ENCODE measurements at places on chromosomes 11 and 22.

GRCh38 chr22:49299821-49300231 is 527.8 kb downstream of the BRD1 start:
- ATAC-seq: no peak

DNA sequence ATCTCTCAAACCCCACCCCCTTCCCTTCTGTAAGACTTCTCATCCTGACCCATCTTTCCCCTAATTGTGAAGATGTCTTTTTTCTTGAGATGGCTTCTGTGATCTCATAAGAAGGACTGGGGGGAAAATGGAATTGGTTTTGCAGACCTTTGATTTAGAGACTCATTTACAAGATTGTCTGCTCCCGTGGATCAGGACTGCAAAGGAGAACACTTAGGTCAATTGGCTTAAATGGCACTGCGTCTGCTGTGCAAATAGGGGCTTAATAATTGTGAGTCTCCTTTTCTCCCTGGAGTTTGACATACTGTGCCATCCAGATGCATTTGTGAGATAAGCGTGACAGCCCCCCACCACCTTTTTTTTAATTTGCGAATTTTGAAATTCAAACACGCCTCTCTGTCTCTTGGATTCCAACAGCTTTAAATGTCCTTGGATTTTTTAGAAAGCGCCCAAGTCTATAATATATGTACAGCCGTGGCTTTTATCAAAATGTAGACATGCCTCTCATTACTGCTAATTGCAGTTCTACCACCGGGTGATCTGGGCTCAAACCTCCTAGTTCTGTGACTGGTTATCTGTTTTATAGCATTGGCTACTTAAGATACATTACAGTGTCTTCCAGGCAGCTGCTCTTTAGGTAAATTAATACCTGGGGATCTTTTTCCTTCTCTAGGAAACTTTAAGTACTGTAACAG is 150.0 kb downstream of the DBX1 start:
- no peak for ATAC-seq

DNA sequence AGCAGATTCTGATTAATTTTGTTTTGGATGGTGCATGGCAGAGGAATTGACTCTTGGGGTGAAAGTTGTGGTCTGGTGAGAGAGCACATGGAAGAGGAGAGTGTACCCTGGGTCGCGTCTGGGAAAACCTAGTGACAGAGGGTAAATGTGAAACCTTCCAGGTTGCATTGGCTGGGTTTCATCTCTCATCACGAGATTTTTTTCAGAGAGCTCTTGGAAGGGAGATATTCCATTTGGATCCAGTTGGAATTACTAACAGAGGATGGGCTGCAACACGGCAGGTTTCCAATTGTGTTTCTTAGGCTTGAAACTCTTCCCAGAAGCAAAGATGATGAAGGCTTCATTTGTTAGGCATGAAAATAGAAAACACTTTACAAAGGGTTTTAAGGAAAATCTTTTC is 109.7 kb upstream of the MTMR2 start:
- ATAC-seq: no peak

DNA sequence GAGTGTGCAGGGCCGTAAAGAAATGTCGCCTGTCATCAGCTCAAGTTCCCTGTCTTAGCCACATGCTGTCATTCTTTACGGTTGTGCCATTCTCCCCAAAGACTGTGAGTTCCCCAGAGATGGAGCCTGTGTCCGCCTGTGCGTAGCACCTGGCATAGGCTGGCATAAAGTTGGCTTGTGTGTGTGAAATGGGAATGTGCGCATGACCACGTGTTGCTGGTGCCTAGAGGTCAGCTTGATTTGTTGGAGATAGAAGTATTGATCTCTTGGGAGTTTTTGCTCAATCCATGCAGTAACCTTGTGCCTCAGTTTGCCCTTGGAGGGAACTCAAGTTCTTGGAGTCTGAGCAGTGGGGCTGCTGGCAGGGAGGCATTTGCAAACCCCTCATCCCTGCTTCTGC is 9.4 kb downstream of the CHADL start:
- ATAC-seq: no peak

GRCh38 chr11:38510041-38510440 is 1912.0 kb upstream of the RAG2 start:
- no peak for ATAC-seq

DNA sequence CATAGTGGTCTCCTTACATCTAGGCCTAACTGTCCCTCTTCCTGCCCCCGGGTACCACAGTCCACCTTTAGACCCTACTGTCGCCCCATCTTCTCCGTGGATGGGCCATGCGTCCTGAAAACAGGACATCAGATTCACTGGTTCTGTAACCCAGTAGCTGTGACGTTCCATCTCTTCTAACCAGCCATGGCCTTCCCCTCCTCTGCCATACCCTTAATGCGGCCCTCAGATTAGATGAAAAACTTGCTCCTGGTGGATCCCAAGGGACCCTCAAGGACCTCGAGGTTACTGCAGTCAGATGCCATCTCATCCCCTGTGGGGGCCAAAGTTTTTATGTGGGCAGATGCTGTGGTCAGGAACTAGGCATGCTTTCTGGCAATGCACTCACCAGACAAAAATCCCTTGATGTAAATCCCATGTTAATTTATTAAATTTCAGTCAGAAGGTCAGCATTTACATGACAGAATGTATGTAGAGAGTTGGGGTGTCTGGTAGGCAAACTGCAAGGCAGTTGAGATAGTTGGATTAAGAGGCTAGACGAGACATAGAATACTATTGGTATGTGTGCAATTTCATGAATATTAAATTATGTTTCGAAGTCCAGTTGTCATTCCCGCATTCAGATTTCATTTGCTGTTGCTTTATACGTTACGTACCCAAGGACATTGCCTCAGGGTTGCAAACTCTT is 64.3 kb downstream of the WNT11 start:
- ATAC-seq: no peak

GRCh38 chr22:17743661-17744411 is 30.4 kb downstream of the BID start:
- ATAC-seq: peak; percentile 13

DNA sequence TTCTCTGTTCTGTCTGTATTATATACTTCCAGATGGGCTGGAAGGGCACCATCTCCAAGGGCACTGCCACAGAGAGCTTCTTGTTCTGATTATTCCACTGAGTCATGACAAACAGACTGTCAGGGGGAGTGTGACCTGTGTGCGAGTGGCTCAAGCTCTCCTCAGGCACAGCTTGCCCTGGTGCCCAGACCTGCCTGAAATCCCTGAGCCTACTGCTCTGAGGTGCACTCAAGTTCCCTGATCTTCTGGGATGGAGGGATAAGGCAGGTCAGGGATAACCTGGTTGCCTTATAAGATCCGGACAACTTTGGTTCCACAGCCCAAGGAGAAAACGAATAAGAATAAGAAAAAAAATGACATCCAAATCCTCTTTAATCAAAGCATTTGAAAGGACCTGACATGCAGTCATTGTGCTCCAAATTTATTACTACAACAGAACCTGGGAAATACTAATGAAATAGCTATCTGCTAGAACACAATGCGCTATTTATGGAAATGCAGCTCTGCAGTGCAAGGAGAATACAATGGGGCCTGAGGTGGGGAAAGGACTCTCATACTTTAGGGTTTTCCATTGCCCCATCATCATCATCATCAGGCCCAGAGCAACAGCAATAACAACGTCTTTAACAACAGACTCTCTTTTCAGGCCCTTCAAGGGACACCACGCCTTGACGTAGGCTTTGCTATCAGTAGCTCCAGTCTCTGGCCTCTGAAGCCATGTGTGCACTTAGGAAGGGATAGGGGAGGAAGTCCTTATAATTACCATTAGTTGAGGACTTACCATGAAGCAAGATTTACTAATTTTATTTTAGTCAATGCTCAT is 217.1 kb upstream of the KIRREL3 start:
- no peak for ATAC-seq

GRCh38 chr11:10319702-10320558 is 15.1 kb downstream of the ADM start:
- no peak for ATAC-seq

DNA sequence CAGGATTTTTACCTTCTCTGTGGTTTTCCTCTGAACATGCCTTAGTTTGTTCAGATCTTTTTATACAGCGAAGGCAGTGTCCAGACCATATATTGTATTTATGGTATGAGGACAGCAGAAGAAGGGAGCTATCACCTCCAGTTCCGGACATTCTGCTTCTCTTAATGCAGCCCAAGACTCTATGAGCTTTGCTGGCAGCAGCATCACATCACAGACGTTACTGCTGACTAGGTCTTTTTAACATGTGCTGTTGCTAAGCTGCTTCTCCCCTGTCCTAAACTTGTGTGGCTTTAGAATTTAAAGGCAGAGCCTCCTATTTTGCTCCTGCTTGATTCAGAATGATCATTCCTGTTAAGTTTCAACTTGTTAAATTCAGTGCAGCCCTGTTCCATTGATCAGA is 13.4 kb downstream of the MICAL2 start:
- no peak for ATAC-seq

- ATAC-seq: no peak
Observed at GRCh38 chr22:34761111-34761510, 304.8 kb upstream of the ISX start.

- ATAC-seq: no peak
Observed at GRCh38 chr22:46323162-46323561, 12.4 kb upstream of the TRMU start.

- ATAC-seq: no peak
Observed at GRCh38 chr11:3866836-3867208, 11.4 kb downstream of the STIM1 start.

DNA sequence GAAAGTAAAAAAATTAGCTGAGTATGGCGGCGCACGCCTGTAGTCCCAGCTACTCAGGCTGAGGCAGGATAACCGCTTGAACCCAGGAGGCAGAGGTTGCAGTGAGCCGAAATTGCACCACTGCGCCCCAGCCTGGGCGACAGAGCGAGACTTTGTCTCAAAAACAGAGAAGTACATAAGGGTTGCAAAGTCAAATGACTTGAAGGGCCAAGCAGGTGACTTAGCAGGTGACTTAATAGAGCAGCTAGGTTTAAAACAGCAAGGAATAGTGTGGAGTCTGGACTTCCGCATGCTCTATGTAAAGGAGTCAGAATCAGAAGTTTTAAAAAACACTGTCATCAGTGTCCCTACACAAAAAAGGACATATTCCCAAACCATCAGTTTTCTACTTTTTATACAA is 31.7 kb downstream of the EP300 start:
- no peak for ATAC-seq

DNA sequence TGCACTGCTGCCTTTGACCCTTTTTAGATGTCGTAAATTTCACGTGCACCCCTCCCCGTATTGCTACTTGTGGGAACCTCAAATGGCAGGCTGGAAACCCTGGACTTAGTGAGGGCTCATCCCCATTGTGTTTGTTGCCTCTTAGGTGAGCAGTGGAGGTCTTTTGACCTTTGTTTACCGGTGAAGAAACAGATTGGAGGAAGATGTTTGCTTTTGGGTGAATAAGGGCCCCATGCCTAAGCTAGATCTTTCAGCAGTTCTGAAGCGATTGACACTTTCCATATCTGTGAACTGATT is 782 bp downstream of the SMARCB1 start:
- no peak for ATAC-seq

- ATAC-seq: no peak
Observed at GRCh38 chr11:133508468-133508867, 23.8 kb downstream of the OPCML start.

DNA sequence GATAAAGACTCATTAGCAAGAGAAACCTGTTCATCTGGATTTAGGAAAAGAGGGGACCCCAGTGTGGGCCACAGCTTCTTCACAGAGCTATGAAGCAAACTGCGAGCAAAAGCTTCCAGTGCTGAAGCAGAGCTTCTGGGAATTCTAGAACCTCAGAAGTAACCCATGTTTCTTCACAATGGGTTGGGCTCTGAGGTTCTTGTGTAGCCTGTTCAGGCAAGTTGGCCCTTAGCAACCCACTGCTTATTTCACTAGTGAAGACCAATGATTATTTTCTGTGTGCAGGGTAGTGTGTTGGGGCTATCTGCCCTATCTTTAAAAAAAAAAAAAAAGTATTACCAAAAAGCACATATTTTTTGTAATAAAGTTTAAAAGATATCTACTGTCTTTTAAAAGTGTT is at the start of gene ACRV1:
TSS of gene ACRV1 (minus strand) at position 101 of the 400 bp plus-strand sequence. CDS start at position 34, 67 bp downstream.
- no peak for ATAC-seq

DNA sequence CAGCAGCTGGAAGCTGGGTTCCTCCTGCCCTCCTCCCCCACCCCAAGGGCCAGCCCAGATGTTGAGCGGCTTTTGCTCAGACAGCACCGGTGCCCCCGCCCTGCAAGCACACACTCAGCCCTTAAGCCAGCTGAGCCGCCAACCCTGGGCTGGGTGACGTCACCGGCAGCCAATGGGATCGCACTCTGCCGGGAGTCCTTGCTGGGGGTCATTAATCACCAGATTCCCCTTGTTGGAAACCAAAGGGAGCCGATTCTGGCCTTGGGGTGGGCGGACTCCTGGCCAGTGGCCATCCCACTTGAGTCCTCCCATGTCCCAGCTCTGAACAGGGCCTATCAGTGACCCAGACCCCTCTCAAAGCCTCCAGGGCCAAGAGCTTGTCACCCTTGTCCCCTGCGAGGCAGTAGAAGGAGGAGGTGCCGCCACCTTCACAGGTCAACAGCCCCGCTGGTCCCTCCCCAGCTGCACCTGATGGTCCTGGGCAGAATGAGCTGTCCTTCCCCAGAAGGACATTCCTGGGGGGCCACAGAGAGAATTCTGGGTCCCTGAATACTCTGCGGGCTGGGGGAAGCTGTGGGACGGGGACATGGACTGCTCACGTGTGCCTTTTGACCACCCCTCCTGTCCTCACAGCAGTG is 7.4 kb downstream of the DUSP8 start:
- ATAC-seq: peak; percentile 35

DNA sequence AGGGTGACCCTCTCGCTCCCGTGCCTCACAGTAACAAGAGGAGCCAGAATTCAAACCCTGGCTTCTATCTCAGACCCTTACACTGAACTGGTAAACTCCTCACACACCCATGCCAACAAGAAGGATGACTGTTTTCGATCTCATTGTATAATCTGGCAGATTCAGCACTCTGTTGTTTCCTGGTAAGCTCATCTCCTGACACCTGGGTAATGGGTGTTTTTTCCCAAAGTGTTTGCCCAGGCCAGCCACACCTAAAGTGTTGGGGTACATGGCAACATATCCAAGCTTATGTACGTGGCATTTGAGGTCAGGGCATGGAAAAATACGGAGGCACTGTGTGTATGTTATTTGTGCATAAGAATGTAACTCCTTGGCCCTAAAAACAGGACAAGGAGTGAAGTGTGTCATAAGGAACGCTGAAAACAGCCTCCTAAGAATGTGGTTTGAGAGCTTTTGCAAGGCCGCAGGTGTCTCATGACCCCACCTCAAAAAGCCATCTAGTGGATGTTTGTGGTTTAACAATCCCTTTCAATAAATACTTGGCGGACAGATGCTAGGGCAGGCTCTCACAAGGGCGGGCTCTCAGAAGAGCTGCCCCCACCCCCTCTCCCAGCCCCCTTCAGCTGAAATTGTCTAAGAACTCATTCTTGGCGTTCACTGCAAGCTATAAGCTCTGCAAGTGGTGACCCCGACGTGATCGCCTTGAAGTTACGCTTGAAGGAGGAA is at the start of gene MS4A15:
TSS of gene MS4A15 (plus strand) at position 561 of the 726 bp plus-strand sequence. CDS start 6,867 bp downstream, outside the sequence.
- no peak for ATAC-seq

GRCh38 chr11:5684036-5684645 is 733 bp downstream of the TRIM5 start:
- ATAC-seq: no peak

Data from esophagus mucosa (tissue), 1 donor.